ENCODE measurements at places on chromosomes 1 and 21.

DNA sequence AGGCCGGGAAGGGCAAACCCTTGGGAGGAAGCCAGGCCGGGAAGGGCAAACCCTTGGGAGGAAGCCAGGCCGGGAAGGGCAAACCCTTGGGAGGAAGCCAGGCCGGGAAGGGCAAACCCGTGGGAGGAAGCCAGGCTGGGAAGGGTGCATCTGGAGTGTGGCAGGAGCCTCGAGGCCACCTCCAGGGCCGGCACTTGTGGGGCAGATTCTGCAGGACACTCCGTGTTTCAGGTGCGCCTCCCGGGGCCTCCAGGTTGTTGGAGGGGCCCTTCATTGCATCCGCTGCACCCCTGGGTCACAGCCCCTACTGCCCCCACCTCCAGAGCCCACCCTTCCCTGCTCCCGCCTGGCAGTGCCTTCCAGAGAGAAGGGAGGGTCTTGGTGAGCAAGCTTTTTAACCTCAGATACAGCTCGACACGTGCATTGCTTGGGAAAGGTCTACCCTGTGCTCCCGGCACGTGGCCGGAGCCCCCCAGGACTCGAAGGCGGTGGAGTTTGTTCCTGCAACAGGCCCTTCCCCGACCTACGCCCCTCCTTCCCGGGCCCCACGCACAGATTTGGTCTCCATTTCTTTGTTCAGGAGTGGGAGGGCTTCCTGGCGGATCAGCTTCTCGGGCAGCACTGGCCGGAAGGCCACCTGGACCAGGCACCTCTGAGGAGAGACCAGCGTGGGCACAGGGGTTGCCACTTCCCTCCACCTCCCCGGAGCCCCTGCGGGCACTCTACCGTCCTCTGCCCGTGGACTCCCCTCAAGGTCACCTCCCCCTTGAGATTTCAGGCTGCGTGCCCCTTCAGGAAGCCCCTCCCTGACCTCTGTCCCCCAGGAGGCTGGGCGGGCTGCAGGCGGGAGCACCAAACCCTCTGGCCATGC lies 9.4 kb upstream of the TMEM52 start:
- DNase-seq, result no peak

DNA sequence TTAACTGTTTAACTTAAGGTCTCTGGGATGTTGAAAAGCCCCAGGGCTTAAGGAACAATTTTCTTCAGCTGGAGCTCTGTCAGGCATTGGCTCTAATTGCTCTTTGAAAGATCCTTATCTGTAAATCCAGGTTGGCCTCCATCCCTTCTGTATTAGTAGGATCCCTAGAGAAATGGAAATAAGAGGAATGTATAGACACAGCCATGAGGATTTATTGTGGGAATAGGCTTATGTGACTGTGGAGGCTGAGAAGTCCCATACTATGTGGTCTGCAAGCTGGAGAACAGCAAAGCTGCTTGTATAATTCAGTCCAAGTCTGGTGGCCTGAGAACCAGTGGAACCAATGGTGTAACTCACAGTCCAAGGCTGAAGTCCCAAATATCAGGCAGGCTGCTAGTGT lies 47.6 kb upstream of the VAV3 start:
- no peak for DNase-seq

DNA sequence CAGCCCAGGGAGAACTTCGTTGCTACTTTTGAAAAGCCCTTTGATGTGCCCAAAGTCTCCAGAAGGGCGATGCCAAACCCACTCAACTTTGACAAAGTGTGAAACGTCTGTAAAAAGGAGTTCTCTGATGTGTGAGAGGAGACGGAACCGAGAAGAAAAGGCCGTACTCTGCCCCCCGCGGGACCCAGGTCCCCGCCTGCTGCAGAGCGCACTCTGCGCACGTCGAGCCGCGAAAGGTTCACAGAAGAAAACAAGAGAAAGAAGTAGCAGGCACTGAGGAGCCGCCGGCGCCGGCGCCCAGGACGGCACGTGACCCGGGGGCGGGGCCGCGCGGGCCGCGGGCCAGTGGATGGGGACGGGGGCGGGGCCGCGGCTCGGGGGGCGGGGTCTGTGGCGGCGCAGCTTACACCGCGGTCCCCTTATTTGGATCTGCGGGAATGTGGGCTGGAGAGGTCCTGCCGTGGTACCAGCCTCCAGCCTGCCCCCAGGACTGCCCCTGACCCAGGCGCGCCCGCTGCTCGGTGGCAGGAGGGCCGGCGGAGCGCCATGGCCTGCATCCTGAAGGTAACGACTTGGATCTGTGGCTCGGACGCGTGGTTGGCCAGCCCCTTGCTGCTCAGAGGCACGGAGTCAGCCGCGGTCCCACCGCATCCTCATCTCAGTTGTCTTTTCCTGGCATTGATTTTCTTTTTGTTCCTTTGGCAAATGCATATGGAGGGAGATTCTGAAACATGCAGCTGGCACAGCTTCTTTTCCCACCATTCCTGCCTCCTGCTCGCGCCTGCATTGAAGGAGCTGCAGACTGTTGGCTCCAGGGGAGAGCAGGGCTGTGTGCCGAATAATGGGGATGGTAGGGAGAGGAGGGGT lies at the start of gene ST6GALNAC3:
Gene ST6GALNAC3, plus strand, starts transcription at position 426 of the 867 bp plus-strand sequence.
- peak; percentile 84 for DNase-seq

DNA sequence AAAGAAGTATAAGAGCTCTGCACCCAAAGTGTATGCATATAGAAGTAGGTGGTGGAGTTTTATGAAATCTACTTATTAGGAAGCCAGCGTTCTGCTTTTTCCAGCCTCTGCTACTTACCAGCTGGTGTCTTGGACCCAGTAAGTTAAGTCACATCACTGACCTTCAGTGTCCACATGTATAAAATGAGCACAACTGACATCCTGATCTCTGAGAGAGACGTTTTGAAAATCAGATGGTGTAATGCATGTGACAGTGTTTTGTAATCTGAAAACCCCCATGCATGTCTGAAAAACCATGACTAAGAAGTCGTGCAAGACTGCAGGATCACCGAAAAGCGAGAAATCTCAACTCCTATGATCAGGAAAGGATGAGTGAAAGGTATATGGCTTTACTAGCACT lies 2.0 kb downstream of the CR1 start:
- DNase-seq, result peak; percentile 39

DNA sequence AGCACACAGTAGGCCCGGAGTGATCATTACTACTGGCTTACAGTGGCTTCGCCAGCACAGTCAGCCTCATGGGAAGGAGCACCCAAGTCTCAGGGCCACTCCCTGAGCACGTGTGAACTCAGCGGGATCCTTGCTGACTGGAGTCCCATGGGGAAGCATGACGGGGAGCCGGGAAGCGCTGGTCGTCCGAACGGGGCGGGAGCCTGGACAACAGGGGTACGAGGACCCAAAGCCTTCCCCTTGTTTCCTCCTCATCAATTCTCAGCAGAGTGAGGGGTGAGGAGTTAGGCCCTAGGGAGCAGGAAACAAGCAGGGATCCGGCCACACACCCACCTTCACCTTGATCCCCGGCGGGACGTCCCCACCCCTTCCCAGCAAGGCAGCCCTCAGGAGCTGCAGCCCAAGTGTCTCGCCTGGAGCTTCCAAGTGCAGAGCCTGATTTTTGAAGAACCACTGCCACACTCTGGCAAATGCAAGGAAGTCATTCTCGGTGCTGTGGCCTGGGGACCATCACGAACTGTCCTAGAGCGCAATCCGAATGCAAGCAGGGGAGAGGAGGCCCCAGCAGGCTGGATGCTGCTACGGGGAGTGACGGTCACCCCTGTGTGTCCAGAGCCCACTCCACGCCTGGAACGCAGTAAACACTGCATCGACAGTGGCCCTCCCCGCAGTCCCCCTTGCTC lies 35.5 kb downstream of the TOMM20 start:
- DNase-seq, result peak; percentile 38

DNA sequence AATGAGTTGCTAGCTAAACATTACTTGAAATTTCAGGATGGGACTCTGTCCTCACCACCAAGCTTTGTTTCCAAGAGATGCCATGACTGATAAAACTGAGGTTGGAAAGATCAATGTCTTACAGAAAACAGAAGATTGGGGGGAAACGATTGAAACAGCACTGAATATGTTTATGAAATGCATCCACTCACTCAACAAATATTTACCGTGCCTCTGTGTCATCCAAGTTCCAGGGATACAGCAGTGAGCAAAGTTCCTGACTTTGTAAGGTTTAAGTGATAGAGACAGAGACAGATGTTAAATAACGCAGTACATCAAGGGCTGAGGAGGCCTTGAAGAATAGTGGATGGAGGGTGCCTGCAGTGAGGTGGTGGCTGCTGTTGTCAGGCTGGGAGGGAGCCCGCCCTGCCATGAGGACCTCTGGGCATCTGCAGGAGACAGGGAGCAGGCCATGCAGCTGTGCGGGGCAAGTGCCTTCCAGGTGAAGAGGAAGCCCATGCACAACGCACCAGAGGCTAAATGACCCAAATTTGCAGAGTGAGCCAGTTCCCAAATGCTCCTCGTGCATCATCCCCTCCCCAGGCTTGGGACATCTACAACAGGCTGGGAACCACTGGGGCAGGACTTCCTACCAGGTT lies 108.0 kb downstream of the HLCS start:
- no peak for DNase-seq

GRCh38 chr1:114588196-114588689 lies 6.8 kb upstream of the BCAS2 start:
- DNase-seq, result no peak

DNA sequence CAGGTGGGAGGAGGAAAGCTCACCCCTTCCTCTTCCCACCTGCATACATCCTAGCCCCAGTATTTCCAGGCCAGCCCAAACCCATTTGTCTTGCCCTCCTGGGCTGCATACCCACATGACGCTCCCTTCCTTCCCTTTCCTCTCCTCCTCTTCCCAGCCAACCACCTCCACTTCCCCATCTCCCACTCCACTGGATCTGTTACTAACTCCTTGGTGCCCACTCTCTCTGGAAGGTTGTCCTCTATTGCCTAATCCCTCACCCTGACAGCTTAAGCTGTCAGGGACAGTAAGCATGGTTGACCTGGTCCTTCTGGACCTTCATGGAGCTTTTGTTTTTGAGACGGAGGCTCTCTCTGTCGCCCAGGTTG lies 23.0 kb upstream of the SYNC start:
- DNase-seq, result no peak

DNA sequence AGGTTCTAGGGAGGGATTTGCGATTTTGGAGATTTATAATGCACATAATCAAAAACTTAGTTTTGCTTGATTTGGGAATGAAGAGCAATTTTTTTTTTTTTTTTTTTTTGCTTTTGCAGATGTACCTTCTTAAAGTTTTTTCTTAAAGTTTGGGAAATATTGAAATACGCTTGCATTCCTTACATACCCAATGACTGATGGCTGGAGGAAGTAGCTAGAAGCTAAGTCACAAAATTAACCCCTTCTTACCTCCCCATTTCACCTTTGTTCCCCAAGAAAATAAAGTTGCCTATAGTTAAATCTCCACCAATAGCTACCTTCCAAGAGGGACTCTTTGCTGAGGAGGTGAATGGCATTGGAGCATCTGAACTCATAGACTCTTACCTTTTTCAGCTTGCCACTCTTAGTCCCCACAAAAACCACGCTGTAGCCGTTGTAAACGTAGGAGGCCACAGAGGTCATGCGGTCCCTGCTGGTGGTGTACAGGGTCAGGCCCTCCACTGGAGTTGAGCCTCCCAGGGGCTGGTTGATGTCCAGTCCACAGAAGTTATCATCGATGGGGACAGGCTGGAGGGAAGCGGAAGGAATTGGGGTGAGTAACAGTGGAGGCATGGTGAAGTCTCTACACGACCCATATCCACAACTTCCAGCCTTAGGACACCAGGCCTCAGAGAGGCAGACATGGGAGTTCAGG lies 34.1 kb downstream of the PLXNA2 start:
- DNase-seq, result no peak

DNA sequence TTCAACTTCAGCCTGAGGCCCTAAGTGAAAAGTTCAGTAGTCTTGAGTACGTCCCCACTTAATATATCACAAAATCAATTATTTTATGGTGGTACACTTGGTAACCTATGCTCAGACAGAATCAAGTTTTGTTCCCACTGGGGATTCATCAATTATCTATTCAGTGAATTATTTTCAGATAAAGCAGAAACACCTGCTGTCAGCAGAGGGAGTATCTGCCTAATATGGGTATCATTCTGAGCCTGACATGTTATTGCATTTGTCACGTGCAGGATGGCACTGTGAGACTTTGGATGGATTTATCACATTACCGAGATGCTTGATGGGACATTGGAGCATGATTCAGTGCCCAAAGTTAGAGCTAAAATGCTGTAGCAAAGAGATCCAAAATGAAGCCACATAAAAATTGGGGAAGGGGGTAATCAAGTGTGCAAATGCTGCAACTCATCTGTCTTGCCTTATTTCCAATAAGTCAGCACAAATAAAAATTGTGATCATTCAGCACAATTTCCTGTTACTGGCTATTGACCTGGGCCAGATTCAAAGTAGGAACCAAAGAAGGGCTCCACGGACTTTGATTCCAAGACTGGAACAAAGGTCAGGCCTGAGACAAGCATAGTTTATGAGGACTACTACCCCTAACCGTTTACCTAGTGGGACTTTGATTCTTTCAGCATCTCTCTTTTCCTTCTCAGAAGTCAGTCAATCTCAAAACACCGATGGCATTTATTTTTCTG lies 657.6 kb downstream of the LMO4 start:
- no peak for DNase-seq

DNA sequence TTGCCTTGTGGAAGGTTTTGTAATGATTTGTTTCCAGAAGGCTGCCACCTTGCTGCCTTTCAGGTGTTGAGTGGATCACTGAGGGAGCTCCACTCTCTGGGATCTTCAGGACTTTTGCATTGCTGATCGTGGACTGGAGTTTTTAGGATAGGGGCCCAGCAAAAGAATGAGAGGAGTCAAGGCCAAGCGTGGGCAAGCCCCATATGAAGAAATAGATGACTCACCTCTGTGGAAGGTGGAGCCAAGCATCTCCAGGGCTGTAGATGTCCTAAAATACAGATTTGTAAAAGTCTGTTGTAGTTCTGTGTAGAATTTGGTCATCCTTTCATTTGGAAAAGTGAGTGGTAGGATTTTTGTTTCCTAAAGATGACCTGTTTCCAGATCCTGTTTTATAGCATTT lies 67.0 kb downstream of the ST3GAL3 start:
- no peak for DNase-seq

DNA sequence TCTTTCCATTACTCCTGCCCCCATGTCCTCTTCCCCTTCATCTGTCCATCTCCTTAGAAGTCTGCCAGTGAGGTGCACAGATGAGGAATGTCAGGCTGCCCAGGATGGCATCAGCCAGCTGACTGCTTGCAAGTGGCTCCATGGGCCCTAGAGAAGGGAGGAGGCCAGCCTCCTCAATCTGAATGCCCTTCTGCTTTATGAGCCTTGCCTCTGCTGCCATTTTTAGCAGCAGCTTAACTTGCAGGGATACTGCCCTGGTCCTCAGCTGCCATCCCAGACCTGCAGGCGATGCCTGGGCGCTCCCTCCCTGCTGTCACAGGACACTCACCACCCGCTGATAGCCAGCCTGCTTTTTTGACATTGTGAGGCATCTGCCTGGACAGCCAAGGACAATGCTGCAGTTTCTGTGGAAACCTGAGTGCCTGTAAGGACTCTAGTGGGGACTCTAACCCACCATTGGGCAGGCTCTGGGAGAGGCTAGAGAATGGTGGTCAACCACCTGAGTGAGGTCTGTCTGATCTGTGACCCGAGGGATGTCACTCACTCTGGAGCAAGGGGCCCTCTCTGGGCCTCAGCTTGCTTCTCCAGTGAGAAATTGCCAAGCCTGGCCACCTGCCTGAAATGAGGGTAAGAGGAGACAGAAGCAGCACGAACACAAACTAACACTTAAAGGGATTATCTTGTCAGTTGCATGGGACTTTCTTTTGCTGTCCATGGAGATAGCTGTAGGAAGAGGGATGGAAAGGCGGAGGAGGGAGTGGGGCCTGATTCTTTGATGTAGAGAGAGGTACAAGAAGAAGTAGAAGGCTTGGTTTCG lies 185.0 kb downstream of the MIS18A start:
- DNase-seq, result no peak
